ENCODE measurements at places on chromosomes 11 and 22.

- no peak for DNase-seq
These were observed 54.2 kb downstream of the DENND5A start for GRCh38 chr11:9210922-9211320.

- DNase-seq = no peak
These were observed 65.3 kb downstream of the AMBRA1 start for GRCh38 chr11:46528445-46529094.

GRCh38 chr11:113408887-113409286 lies 21.3 kb downstream of the ANKK1 start:
- DNase-seq = no peak

- DNase-seq = no peak
These were observed 20.0 kb downstream of the TRMU start for GRCh38 chr22:46355369-46355995.

GRCh38 chr11:82909015-82909640 lies 7.6 kb downstream of the DDIAS start:
- DNase-seq = no peak

DNA sequence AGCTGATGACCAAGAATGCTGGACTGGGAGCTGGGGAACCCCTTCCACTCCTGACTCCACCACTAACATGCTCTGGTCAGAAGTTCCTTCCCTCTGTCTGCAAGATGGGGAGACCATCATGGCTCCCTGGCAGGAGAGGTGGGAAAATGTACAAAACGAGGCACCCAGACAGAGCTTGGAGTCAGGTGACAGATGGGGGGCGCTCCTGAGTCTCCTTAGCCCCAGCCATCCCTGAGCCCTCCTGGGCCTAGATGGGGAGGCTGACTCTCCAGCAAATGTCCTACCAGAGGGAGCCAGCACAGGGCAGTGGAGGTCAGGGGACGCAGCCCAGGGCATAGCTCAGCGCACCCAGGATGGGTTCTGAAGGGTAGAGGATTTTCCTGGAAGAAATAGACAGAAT lies 20.0 kb downstream of the KCNJ4 start:
- no peak for DNase-seq

GRCh38 chr11:86069408-86070101 lies 671 bp upstream of the PICALM start:
- DNase-seq = no peak

GRCh38 chr11:74390697-74391096 lies 7.5 kb downstream of the PGM2L1 start:
- no peak for DNase-seq

- DNase-seq = no peak
These were observed 602.2 kb downstream of the BUD13 start for GRCh38 chr11:116170526-116171120.

GRCh38 chr22:19607192-19608002 lies 83.2 kb upstream of the CLDN5 start:
- DNase-seq = peak; percentile 84

DNA sequence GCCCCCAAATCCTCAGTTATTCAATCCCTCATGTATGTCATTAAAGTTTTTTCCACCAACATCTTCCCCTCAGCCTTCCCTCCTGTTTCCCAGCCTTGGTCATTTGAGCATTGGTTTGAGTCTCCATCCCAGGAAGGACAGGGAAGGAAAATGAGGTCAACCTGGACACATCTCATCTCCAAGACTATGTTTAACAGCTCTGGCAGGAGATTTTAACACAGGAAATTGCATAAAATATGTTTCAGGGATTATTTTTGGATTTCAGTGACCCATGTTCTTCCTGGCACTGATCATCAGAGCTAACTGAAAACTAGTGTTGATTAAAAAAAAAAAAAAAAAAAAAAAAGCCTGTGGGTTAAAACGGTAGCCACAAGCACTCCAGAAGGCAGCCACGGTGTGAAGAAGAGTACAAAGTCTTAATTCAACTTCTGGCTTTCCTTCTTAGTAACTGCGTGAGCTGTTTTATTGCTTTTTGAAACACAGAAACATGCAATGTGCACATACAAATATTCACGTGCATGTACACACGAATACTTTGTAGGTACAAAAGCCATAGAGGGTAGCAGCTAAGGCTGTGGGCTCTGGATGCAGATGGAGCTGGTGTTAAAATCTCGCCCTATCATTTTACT lies 164.4 kb upstream of the DDI1 start:
- DNase-seq = no peak

DNA sequence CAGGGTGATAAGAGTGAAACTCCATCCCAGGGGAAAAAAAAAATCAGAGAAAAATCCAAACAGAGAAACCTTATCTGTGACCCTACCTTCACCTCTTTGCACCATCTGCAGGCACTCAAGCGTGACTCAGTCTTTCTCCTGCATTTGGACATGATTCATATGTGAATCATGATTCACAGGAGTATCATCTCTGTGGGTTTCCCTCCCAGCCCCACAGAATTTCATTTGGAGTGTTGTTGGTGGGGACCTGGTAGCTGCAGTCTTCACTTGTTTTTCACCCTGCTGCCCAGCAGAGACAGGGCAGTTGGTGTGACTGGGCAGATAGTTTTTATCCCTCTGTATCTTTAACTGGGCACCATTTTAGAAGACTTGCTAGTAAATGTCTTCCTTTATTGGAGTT lies 75.7 kb downstream of the DEPDC5 start:
- DNase-seq = no peak

GRCh38 chr11:117479372-117479771 lies 151.7 kb downstream of the CEP164 start:
- no peak for DNase-seq

GRCh38 chr11:130465263-130465662 lies 16.8 kb downstream of the ADAMTS15 start:
- DNase-seq = no peak

- no peak for DNase-seq
These were observed 38.1 kb downstream of the DIXDC1 start for GRCh38 chr11:111975076-111975806.

- no peak for DNase-seq
These were observed 22.8 kb upstream of the HMOX1 start for GRCh38 chr22:35357883-35358621.

GRCh38 chr22:29979777-29980321 lies 96.9 kb downstream of the MTMR3 start:
- DNase-seq = no peak

DNA sequence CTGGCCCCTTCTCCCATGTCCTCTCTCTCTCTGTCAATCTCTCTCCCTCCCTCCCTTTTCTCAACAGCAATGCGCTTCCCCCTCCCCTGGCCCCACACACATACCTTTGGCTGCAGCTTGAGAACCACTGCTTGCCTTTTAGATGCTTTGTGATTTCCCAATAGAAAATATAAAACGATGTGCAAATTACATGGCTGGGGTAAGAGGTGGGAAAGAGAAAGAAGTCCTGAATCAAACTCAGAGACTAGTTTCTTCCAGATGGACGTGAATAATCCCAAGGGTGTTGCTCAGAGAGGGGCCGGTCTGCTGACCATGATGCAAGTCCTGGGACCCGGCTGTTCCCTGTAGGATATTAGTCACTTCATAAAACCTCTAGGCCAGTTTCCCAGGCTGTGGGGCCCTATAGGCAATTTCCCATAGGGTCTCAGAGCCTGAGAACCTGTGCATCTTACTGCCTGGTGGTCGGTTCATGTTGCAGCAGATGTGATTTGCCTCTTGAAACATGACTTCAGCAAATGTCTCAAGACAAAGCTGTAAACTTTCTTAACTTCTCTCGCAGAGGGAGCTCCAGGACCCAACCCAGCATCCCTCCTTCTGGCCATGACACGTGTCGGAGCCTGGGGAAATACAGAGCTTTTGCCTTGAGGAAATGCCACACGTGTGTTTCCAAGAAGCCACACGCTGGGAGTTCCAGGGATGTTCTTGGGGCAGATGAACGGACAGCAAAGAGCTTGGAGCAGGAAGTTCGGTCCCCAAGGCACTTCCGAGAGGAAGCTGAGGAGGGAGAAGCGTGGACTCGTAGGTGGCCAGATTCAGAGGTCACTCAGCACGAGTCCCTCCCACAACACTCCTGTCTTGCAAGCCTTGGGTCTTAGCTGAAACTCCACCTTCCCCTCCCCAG lies 34.5 kb upstream of the ETS1 start:
- DNase-seq = no peak

- no peak for DNase-seq
These were observed 63.1 kb downstream of the MTNR1B start for GRCh38 chr11:93032580-93032979.

DNA sequence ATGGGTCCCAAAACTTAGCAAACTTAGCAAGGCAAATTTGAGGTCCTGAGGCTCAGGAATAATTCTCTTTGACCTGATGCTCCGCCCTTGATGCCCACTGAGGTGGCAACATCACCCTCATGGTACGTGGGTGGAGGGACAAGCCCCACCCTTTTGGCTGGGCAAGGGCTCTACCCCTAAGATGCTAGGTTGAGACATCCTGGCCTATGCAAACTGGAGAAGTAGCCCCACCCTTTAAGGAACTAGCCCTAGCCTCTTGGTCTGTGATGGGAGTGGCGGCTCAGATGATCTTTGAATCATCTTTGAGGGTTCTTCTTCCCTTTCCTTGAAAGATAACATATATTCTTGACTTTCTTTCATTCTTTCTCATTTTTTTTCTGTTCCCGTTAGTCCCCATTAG lies 32.9 kb downstream of the CABIN1 start:
- no peak for DNase-seq

DNA sequence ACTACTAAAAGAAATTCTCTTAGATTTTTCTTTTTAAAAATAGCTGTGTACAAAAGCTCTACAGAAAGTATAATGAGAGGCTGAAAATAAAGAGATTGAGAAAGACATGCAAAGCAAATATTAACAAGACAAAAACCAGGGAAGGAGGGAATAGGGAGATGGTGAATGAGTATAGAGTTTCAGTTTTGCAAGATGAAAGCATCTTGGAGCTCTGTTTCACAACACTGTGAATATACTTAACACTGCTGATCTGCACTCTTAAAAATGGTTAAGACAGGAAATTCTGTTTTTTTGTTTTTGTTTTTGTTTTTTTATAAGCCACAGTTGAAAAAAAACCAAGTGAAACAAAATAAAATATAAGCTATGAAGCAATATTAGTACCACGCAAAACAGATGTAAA lies 5.5 kb downstream of the TMEM218 start:
- no peak for DNase-seq

DNA sequence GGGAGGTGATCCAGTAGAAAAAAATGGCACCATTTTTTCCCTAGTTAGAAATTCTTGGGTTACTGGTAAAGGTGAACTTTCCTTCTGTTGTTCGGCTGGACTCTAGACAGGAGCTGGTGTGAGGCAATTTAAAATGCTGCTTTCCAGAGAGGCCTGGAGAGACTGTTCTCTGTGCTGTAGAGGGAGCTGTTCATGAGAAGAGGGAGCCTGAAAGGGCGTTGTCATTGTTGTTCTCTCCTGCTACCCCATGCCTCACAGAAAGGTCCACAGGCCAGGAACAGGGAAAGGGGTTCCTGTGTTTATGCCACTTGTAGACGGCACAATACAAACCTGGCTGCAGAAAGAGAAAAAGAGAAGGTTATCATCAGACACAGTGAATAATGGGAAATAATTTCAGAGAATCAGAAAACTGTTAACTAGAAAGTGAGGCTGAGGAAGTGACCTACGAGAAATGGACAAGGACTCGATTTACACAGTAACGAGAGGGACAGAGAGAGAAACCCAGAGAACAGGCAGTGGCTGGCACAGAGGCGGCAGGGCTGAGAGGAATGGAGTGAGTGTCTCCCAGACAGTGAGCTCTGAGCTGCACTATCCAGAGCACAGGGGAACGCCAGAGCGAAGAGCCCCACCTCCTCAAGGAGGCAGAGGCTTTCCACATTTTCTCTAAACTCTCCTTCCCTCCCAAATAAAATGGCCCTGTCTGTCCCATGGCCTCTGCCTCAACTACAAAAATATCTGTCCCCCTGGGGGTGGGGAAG lies 109.2 kb downstream of the RRM1 start:
- no peak for DNase-seq

GRCh38 chr22:26910845-26911244 lies 253.5 kb downstream of the MIAT start:
- no peak for DNase-seq

GRCh38 chr11:61413496-61413895 lies 16.3 kb downstream of the CPSF7 start:
- DNase-seq = no peak

DNA sequence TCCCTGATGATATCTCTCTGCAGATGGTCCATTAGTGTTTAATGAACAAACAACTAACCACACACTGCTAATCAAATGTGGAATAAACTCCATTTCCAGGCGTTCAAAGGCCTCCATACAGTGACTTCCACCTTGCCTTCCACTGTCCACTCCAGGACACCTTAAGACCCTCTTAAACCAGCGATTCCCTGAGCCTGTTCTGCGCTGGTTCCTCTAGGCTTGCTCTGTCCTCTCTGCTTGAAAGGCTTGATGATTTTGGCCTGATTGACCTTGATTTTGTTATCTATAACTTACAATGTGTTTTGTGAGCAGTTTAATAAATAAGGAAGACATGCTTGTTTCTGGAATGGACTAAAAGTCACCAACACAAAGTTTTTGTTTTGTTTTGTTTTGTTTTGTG lies 12.0 kb downstream of the OVCH2 start:
- DNase-seq = no peak

DNA sequence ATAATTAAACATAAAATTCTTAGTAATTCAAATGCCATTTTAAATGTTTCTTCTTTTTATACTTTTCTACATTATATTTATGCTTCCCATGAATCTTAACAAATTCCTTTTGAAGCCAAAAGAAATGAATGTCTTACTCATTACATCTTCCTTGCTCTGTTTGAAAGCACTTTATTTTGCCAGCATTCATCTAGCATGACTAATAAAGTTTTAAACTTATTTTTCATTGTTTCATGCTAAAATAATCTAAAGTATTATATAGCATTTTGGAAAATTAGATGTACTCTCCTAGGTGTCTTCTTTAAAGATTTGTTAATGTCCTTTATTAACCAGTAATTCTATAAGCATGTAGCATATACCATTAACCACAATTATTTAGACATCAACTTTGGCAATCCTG lies 9.7 kb upstream of the PIWIL4 start:
- DNase-seq = no peak

DNA sequence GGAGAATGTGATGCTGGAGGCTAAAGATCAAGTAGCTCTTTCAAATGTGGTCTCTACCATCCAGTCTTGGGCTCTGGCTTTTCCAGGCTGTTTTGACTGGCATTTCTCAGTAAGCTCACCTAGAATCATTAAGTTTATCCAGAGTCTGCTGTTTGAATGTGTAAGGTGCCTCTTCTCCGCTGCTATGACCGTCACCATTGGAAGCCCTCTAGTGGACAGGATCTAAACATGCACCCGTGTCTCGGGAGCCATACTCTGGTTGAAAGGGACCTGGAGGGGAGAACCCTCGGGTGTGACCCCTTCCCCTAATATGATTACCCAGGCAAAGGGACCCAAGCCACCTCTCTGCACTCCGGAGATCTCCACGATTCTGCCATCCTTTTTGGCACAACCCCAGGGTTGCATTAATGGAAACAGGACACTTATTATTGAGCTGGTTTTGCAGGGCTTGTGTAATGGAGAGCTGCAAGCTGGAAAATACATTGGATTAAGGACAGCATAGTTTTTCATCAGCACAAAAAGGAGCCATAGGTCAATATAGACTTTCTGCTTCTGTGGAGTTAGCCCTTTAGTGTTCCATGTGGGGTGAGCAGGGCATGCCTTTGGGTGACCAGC lies 191.0 kb upstream of the LARGE1 start:
- no peak for DNase-seq
